GM23338 (cell line): ENCODE measurements at places on chromosomes 3 and 15. TPM values are rescaled to one million over a fixed set of nuclear protein-coding genes. Genes with fewer than 3 reads are reported as not detected.

The KIF7 gene
- total RNA-seq, result 13.4 and 20.1 TPM in 2 replicates

The NEK11 gene
- 0.80 and 3.7 TPM in 2 replicates for total RNA-seq

The MAGI1 gene
- 63.8 and 71.2 TPM in 2 replicates for total RNA-seq

The ANKUB1 gene
- total RNA-seq, result not detected in 2 replicates

The NSUN3 gene
- total RNA-seq, result 8.7 and 10.6 TPM in 2 replicates

The CELF6 gene
- 0.14 TPM in 1 of 2 replicates, not detected in the other for total RNA-seq

The ELP6 gene
- total RNA-seq, result 33.7 and 40.5 TPM in 2 replicates

DNA sequence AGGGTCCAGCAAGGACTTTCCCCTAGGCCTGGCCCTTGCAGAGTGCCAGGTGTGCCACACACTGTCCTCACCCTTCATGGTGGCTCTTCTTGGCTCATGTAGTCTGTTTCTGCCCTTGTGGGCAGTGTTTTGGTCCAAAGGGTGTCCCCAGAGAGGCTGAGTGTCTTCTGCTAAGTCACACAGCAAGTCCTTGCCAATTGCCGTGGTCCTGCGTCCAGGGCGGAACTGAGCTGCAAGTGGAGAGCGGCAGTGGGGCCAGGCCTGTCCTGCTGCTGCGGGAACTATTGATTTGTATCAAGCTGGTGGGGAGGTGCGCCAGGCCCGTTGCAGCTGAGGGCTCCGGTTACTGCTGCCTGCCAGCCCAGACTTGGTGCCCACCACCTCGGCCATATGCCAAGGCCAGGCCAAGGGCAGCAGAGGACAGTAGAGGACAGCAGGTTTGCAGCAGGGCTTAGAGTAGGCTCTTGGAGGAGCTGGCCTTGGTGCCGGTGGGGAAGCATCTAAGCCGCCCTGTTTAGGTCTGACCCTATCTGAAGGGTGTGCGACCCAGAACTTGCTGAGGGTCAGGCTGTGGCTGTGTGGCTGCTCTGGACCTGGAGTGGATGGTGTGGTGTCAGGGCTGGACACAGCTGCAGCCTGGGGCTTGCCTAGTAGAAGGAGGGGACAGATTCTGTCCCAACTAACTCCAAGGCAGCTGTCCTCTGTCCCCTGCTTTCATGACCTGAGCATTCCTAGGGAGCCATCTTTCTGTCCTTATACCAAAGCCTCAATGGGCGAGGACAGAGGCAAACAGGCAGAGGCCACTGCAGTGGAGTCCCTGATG, 4.5 kb downstream of the AMIGO3 start:
- no peak overlapping the region for H3K4me3 ChIP-seq
- H3K4me1 ChIP-seq, result no peaks in the 10 kb centered on the region; the same call in 1 of the 2 replicates
- H3K27ac ChIP-seq, result no peak overlapping the region
- H3K27me3 ChIP-seq, result no peaks in the 10 kb centered on the region
- DNase-seq, result no peak

DNA sequence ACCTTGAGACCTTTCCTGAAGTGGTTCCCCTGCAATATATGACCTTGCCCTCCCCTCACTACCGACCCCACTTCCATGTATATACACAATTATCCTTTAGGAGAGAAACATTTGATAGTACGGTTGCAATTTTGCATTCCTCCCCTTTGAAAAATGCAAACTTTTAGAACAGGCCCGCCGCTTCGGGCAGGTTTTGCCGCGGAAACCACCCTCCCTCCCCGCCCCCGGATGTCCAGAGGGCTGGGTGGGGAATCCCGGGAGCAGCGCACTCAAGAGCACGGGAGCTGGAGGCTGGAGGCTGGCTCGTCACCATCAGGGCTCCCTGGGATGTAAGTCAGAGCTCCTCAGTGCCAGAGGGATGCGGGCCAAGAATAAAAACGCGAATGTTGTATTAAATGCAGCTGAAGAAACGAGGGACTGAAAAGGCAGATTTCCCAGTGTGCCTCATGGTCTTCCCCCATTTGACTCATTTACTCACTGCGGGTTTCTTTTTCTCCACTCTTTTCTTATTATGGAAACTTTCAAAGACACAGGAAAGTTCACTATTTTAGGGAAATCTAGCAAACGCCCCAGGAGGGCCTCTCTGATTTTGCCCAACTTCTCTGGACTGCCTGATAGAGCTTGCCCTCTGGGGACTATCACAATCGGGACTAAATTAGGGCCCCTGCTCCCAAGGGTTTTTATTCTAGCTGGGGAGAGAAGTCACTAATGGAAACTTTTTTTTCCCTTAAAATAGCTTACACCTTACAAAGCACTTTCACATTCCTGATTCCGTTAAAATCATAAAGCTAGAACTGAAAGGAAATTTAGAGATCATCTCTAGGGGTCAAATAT, 2.9 kb upstream of the USP3 start:
- peaks cover 55% of the 10 kb centered on the region for H3K4me1 ChIP-seq
- H3K27me3 ChIP-seq, result peaks cover 96% of the 10 kb centered on the region
- no peak overlapping the region for H3K27ac ChIP-seq

GRCh38 chr3:195815169-195815771, 3.5 kb upstream of the MUC4 start:
- H3K27me3 ChIP-seq, result no peaks in the 10 kb centered on the region
- H3K4me3 ChIP-seq, result no peak overlapping the region
- no peak for DNase-seq
- no peaks in the 10 kb centered on the region for H3K36me3 ChIP-seq

GRCh38 chr15:68556139-68556990, 22.4 kb upstream of the CORO2B start:
- no peak overlapping the region for H3K27ac ChIP-seq
- no peaks in the 10 kb centered on the region for H3K36me3 ChIP-seq
- H3K27me3 ChIP-seq, result peaks cover 13% of the 10 kb centered on the region; the same call in 1 of the 2 replicates
- DNase-seq, result no peak
- no peak overlapping the region for H3K4me3 ChIP-seq

GRCh38 chr3:23623844-23624243, 181.9 kb upstream of the UBE2E1 start:
- no peaks in the 10 kb centered on the region for H3K36me3 ChIP-seq
- H3K4me3 ChIP-seq, result no peak overlapping the region
- no peaks in the 10 kb centered on the region for H3K4me1 ChIP-seq
- no peaks in the 10 kb centered on the region for H3K27me3 ChIP-seq
- no peak overlapping the region for H3K27ac ChIP-seq

GRCh38 chr3:191415566-191415965, 45.4 kb upstream of the PYDC2 start:
- DNase-seq, result no peak
- H3K4me3 ChIP-seq, result no peak overlapping the region
- no peaks in the 10 kb centered on the region for H3K27me3 ChIP-seq
- peaks cover 5% of the 10 kb centered on the region; the same call in 1 of the 2 replicates for H3K36me3 ChIP-seq
- no peaks in the 10 kb centered on the region for H3K4me1 ChIP-seq

DNA sequence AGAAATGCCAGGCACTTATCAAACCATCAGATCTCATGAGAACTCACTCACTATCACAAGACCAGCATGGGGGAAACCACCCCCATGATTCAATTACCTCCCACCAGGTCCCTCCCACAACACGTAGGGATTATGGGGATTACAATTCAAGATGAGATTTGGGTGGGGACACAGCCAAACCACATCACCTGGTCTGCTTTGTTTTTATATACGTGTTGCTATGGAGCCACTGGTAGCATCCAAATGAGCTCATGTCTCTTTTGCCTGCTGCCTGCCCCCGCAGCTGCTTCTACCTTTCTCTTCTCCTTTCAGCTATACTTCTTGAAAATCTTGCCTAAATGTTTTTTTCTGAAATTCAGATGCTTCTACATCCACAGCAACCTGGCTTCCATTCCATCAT, 26.8 kb upstream of the PCOLCE2 start:
- no peak for DNase-seq
- no peaks in the 10 kb centered on the region for H3K4me1 ChIP-seq
- H3K27me3 ChIP-seq, result no peaks in the 10 kb centered on the region
- no peaks in the 10 kb centered on the region for H3K36me3 ChIP-seq
- no peak overlapping the region for H3K27ac ChIP-seq

- no peak overlapping the region for H3K4me3 ChIP-seq
- no peaks in the 10 kb centered on the region for H3K27me3 ChIP-seq
- no peaks in the 10 kb centered on the region for H3K36me3 ChIP-seq
- DNase-seq, result peak; percentile 32
- no peak overlapping the region for H3K27ac ChIP-seq
These were observed 233.2 kb upstream of the SEMA6D start for GRCh38 chr15:47484059-47484458.

GRCh38 chr3:127634653-127635052, 5.7 kb downstream of the PODXL2 start:
- no peak overlapping the region for H3K27ac ChIP-seq
- H3K4me3 ChIP-seq, result no peak overlapping the region
- peaks cover 14% of the 10 kb centered on the region; the same call in 1 of the 2 replicates for H3K4me1 ChIP-seq
- no peak for DNase-seq
- peaks cover 7% of the 10 kb centered on the region for H3K27me3 ChIP-seq

- no peaks in the 10 kb centered on the region for H3K27me3 ChIP-seq
- H3K4me1 ChIP-seq, result peaks cover 9% of the 10 kb centered on the region
- no peak overlapping the region for H3K27ac ChIP-seq
- no peaks in the 10 kb centered on the region for H3K36me3 ChIP-seq
- H3K4me3 ChIP-seq, result no peak overlapping the region
These were observed 41.4 kb upstream of the CTDSPL start for GRCh38 chr3:37820286-37820685.

DNA sequence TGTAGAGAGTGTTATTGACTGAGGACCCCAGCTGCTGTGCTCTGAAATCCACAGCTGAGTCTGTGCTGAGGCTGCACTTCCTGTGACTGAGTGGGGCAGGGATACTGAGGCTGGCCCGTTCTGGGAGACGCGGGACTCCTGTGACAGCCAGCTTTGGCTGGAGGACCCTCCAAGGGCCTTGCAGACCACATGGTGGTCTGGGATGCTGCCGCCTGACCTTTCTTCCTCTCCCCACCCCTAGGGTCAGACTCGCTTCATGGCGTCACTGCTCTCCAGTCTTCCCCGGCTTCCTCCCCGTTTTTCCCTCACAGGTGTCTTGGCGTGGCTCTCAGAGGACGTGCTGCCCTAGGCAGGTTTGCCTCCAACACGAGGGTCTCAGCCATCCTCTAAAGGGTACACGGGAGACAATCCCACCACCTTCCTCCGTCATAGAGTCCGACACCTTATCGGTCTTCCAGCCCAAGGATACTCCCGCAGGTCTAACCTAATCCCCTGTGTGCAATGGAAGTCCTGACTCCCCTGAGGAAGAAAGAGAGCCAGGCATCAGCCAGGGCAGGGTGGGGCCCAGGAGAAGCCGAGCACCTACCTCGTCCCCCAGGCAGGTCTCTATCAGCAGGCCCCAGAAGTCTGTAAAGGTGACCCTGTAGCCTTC, 19.9 kb upstream of the EHD4 start:
- no peak overlapping the region for H3K4me3 ChIP-seq
- H3K36me3 ChIP-seq, result no peaks in the 10 kb centered on the region
- H3K27ac ChIP-seq, result no peak overlapping the region

DNA sequence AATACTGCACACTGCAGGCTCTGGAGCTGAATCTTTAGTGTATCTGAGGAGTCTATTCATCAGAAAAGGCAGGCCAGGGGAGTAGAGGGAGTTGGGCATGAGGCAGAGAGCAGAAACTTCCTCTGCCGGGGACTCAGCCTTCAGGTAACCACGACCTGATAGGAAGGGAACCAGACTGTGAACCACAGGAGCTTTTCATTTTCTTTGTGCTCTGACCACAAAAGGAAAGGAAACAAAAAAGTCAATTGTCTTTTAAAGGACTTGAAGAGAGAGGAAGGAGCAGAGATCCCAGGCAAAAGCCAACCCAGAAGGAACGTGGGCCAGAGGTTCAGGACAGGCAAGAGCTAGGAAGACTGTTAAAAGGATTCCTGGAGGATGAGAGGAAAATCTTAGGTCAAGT, 573.3 kb downstream of the EPHB1 start:
- no peaks in the 10 kb centered on the region; the same call in 1 of the 2 replicates for H3K4me1 ChIP-seq
- no peaks in the 10 kb centered on the region for H3K36me3 ChIP-seq
- H3K27ac ChIP-seq, result no peak overlapping the region
- DNase-seq, result peak; percentile 57
- H3K4me3 ChIP-seq, result no peak overlapping the region

GRCh38 chr3:4475804-4476203, 8.7 kb upstream of the SUMF1 start:
- H3K27ac ChIP-seq, result no peak overlapping the region
- DNase-seq, result no peak
- 0 out of 2 replicates have a peak, but pooled peaks cover 3% of the 10 kb centered on the region for H3K4me1 ChIP-seq
- no peak overlapping the region for H3K4me3 ChIP-seq
- H3K36me3 ChIP-seq, result no peaks in the 10 kb centered on the region

- peak overlapping the region; percentile 91 for H3K27ac ChIP-seq
- H3K4me3 ChIP-seq, result peak overlapping the region; percentile 94
- peaks cover 32% of the 10 kb centered on the region for H3K4me1 ChIP-seq
- DNase-seq, result peak; percentile 89
- H3K36me3 ChIP-seq, result no peaks in the 10 kb centered on the region
- no peaks in the 10 kb centered on the region for H3K27me3 ChIP-seq
These were observed 1.4 kb downstream of the ACVR2B start for GRCh38 chr3:38454884-38455638.

GRCh38 chr15:73985101-73985873, 6.8 kb downstream of the STOML1 start:
- DNase-seq, result no peak
- H3K27me3 ChIP-seq, result no peaks in the 10 kb centered on the region
- no peak overlapping the region for H3K4me3 ChIP-seq
- H3K36me3 ChIP-seq, result no peaks in the 10 kb centered on the region

- DNase-seq, result no peak
- H3K4me1 ChIP-seq, result peaks cover 10% of the 10 kb centered on the region
- peaks cover 7% of the 10 kb centered on the region for H3K36me3 ChIP-seq
- H3K27me3 ChIP-seq, result no peaks in the 10 kb centered on the region
- H3K4me3 ChIP-seq, result no peak overlapping the region
These were observed 32.2 kb upstream of the GREM1 start for GRCh38 chr15:32685576-32685975.

DNA sequence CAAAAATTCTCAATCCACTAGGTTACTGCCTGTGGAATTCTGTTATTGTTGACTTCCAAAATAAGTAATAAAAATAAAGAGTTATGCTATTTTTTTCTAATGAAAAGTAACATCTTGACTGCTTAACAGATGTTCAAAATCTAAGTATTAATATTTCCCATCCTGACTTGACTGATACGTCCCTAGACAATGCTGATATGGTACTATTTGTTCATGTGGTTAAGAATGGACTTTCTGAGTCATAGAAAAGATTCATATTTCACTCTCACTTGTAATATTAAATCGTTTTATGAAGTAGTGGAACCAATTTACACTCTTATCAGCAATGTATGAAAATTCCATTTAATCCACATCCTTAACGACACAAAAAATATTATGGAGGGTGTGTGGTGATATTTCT, 104.8 kb upstream of the PLSCR5 start:
- no peaks in the 10 kb centered on the region for H3K36me3 ChIP-seq
- H3K27ac ChIP-seq, result no peak overlapping the region
- no peaks in the 10 kb centered on the region for H3K27me3 ChIP-seq
- no peaks in the 10 kb centered on the region for H3K4me1 ChIP-seq
- DNase-seq, result no peak

GRCh38 chr3:111598552-111598951, 3.4 kb upstream of the ZBED2 start:
- H3K4me3 ChIP-seq, result no peak overlapping the region
- no peak for DNase-seq
- H3K27ac ChIP-seq, result no peak overlapping the region
- H3K36me3 ChIP-seq, result no peaks in the 10 kb centered on the region

GRCh38 chr3:133506215-133506901, 67.1 kb upstream of the CDV3 start:
- H3K4me3 ChIP-seq, result no peak overlapping the region
- no peak for DNase-seq
- H3K4me1 ChIP-seq, result no peaks in the 10 kb centered on the region
- H3K27ac ChIP-seq, result no peak overlapping the region

- H3K36me3 ChIP-seq, result no peaks in the 10 kb centered on the region
- H3K27ac ChIP-seq, result peak overlapping the region; percentile 63
- no peaks in the 10 kb centered on the region for H3K27me3 ChIP-seq
- peak; percentile 94 for DNase-seq
- H3K4me1 ChIP-seq, result peaks cover 44% of the 10 kb centered on the region
These were observed 64.8 kb upstream of the HEG1 start for GRCh38 chr3:125120379-125121122.

GRCh38 chr15:54808321-54808720, 388.4 kb downstream of the RSL24D1 start:
- H3K4me3 ChIP-seq, result no peak overlapping the region
- H3K4me1 ChIP-seq, result no peaks in the 10 kb centered on the region
- no peaks in the 10 kb centered on the region for H3K27me3 ChIP-seq
- DNase-seq, result no peak
- no peak overlapping the region for H3K27ac ChIP-seq
